ENCODE measurements at places on chromosomes 1 and 21.

- DNase-seq: peak; percentile 34
Observed at GRCh38 chr1:234840843-234841242, 230.9 kb upstream of the IRF2BP2 start.

DNA sequence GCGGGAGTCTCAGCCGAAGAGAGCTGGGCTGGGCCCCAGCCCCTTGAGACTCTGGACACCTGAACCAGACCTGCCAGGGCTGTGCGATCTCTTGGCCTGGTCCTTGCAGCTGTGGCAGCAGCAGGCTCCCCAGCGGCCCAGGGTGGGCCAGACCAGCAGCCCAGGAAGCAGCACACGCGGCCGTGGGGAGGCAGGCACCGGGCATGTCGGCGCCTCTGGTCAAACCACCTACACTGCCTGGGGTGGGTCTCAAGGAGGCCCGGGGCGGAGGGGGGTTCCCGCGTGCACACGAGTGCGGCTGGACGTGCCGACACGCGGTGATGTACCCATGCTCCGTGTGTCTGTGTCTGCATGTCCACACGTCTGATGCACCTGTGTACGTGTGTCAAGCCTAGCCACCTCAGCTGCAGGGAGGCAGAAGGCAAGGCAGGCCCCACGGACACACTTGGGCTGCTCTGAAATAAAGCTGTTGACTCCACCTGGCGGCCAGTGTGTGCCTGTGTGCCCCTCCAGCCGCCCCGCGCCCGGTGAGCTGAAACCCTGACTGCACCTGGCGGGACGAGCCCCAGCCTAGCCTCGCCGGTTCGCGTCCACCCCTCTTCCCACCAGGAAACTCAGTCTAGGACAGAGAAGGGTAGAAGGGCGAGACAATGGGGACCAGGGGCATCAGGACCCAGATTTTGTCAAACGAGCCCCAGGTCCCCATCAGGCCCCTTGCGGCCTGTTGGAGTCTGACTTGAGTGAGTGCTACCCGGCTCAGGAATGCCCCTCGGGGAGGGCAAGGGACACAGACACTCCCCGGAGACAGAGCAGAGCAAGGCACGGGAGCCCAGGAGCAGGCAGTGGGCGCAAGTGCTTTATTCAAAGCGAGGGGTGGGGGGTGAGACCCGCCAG is 11.6 kb downstream of the SCNN1D start:
- DNase-seq: peak; percentile 61

- DNase-seq: no peak
Observed at GRCh38 chr1:231594123-231594522, 32.5 kb upstream of the DISC1 start.

- no peak for DNase-seq
Observed at GRCh38 chr1:234406871-234407270, 33.6 kb downstream of the COA6 start.

DNA sequence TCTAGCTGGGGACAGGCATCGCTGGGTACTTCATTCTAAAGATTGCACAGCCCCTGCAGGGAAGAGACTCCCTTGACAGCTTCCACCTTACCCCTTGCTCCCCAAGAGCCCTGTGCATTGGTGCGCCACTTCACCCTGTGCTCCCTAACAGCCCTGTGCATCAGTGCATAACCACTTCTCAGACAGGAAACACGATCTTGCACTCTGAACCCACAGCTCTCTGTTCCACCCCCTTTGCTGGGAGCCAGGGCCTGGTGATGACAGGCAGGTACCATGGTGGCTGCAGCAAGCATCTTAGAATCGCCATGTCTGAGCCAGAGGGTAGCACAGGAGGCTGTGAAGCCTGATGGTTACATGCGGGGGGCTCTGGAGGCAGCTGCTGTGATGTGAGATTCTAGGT is 5.0 kb downstream of the ALPL start:
- no peak for DNase-seq

GRCh38 chr1:89807983-89808382 is 12.8 kb upstream of the LRRC8D start:
- DNase-seq: no peak

- no peak for DNase-seq
Observed at GRCh38 chr1:206651958-206652890, 16.9 kb downstream of the DYRK3 start.

DNA sequence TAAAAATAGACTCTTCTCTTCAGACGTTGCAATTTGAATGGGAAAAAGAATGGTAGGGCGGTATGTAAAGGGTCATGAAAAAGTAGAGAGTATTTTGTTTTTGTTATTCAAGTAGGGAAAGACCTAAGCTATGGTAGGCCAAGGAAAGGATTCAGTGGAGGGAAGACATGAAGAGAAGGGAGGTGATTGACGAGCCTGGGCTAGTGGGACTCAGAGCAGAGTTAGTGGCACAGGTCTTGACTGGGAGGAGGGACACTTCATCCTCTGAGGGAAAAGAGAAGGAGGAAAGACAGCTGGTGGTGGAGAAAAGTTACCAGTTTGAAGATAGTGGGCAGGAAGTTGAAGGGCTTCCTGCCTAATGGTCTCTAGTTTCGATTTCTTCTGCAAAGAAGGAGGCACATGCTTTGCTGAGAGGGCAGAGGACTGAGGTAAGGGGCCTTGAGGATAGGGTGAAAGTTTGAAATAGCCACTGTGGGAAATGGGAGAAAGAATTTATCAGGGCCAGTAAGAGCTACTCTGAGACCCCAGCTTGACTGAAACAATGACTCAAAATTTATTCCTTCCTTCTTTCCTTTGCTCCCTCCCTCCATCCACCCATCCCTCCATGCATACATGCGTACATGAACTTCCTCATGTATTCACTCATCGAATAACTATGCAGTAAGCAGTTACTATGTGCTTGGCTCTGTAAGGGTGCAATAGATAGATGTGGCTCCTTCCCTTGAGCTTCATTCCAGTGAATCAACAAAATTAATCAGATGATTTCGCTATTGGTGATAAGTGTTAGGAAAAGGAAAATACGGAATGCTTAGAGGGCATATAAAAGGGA is 4.2 kb downstream of the CD48 start:
- DNase-seq: no peak

DNA sequence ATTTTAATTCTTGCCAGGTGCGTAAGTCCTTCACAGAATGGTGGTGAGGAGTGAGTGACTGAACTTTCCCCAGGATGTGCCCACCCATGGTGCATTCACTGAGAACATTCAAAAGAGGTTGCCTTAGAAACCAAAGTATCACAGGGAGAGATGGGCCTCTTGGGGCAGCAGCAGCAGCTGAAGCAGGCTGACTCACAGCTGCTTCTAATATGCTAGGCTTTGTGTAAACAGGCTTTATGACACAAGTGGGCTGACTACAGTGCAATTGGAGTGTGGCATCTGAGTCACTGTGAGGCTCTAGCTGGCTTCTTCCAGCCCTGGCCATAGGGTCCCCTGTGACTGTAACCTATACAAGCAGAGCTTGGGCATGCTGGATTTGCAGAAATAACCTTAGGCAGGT is 12.6 kb downstream of the PIGP start:
- peak; percentile 11 for DNase-seq

- DNase-seq: no peak
Observed at GRCh38 chr1:58089898-58090534, 456.5 kb downstream of the OMA1 start.

DNA sequence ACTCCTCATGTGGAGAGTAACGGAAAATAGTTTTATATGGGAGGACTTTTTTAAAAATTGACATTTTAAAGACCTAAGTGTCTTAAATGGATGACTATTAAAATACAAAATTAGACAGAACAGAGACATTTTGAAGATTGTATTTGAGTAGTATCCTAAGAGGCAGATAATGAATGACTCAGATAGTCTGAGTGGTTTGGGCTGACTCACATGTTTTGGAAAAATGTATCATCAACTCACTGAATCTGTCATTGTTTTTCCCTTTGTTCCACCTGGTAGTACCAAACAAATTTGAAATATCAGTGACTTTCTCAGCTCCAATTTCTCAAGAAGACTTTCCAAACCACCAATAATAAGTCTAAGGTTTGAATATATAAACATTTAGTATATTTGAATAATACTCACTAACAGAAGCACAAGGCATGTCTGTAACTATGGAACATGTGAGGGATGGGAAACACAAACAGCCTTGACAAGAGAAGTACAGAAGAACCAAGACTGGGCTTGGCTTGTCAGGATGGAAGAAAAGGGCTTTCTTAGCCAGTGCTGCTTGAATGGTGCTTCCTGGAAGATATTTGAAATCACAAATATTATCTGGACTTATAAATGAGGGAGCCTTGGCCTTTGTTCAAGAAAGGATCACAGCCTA is 90.6 kb downstream of the SGIP1 start:
- no peak for DNase-seq

DNA sequence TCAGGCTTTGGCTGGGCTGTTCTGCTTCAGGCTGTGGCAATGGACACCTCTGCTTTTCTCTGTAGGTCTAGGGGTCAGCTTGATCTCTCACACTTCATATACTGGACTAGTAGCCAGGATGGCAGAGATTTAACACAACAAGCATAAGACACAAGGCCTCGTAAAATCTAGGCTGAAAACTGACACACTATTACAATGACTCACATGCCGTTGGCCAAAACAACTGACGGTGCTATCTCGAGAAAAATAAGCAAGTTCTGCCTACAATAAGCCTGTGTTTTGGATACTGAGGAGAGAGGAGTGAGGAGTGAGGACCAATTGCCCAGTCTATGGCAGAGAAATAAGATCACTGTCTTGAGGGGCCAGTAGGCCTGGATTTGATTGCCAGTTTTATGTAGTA is 840.7 kb upstream of the ADAMTS5 start:
- no peak for DNase-seq

Measured in activated naive CD8-positive, alpha-beta T cell treated with anti-CD3 and anti-CD28 coated beads, Interleukin-2, amount 50 U/mL, for 24 hours (primary cell).